ENCODE measurements at places on chromosomes 1 and 21.
A peak's percentile ranks its signal among the peaks of the same experiment; 100 is the strongest.

GRCh38 chr1:201383647-201384405 is 6.3 kb upstream of the TNNT2 start:
- no peak for DNase-seq

DNA sequence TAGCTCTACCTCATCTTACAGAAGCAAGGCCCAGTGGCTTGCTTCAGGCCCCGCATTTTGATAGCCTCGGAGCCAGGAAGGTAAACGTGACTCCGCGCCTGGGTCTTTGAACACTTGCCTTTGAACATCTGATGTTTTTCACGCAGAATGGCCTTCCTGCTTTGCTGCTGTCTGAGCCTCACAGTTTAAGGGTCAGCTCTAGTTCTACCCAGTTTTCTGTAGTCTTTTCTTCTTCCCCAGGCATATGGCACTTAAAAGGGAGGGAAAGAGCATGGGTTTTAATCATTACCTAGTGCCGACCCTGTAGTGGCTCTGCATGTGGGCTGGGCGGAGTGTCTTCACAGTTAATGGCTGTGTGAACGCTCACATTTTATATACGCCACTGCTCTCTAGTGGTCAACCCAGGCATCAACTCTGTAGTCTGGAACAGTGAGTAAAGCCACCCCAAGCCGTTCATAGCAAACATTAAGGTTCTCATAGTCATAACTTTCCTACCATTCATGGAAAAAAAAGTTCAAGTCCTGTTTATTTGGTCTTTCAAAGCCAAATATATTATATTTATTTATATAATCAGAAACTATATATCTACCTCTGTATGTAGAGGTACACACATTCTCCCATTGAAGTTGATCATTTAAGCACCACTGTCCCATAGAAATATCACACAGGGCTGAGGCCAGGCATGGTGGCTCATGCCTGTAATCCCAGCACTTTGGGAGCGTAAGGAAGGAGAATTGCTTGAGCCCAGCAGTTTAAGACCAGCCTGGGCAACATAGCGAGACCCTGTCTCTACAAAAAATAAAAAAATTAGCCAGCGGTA is 78.1 kb downstream of the IER5 start:
- peak; percentile 78 for DNase-seq

DNA sequence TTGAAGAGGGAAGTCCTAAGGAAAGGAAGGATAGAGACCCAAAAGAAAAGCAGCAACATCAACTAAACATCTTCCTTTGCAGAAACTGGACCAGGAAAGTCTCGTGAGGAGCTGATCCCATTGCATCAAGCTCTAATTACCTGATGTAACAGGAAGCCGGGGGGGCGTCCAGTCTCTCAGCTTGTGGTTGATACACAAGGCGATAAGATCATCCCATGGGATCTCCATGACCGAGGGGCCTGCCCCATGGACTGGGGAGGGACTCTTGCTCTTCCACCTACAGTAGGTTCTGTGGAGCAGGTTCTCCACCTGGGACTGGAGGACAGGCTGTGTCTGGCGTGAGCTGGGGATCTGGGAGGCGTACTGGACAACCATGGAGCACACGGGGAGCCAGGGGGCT is 14.8 kb upstream of the LSS start:
- DNase-seq = no peak

GRCh38 chr1:159408862-159409400 is 23.1 kb upstream of the OR10J4 start:
- no peak for DNase-seq

GRCh38 chr1:56644064-56644918 is 823 bp upstream of the PRKAA2 start:
- DNase-seq = no peak

- DNase-seq = no peak
These were observed 13.3 kb downstream of the AKNAD1 start for GRCh38 chr1:108843390-108844137.

DNA sequence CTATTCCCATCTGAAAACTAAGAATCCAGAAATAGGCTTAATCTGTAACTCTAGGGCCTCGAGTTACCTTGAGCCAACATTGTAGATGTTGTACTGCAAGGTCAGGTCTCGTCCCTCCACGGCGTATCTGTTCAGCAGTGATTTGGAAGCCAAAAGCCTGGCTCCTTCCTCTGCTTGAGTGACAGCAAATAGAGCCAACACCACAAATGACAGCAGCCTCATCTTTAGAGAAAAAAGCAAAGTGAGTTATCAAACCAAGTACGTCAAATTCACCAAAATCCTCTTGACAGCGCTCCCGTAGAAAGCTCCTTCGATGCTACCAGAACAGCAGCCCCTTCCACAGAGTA is 832 bp downstream of the SSR2 start:
- no peak for DNase-seq

DNA sequence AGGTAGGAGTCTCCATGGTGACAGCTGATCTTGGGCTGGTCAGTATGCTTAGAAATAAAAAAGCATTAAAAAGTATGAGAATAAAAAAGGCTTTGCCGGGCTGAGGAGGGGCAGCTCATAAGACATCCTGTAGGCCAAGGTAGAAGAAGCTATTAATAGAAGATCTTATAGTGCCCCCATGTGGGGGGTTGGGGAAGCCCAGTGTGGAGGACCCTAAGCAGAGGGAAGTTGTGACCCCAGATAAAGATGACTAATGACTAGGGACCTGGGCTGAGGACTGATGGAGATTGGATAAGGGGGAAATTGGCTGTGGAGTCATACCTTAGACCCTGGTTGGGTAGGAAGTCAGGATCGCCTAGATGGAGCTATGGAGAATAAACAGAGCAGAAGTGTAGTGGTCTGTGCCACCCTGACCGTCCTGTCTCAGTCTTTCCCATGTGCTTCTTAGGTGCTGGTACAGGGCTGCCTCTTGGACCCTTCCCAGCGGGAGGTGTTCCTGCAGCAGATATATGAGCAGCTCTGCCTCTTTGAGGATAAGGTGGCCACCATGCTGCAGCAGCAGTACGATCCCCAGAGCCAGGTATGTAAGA is 25.0 kb downstream of the SZT2 start:
- peak; percentile 39 for DNase-seq

- DNase-seq = no peak
These were observed 11.4 kb downstream of the ZBTB48 start for GRCh38 chr1:6591222-6591621.

GRCh38 chr1:147478521-147478920 is 62.8 kb upstream of the BCL9 start:
- no peak for DNase-seq

DNA sequence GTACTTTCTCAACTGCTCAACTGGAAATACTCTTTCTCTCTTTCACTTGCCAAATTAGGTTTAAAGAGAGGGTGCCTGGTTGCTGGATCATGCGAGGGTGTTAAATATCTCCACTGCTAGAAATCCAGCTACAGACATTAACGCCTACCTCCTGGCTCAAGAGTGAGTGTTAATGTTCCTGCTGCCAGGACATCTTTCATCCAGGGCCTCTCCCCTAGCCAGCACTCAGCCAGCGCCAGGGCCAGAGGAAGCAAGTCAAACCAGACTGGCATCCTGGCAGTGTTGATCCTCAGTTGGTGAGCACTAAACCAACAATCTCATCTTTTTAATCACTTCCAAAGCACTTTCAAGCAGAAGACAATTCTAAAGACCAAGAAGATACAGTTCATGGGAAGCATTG is 92.9 kb upstream of the BARHL2 start:
- DNase-seq = no peak

DNA sequence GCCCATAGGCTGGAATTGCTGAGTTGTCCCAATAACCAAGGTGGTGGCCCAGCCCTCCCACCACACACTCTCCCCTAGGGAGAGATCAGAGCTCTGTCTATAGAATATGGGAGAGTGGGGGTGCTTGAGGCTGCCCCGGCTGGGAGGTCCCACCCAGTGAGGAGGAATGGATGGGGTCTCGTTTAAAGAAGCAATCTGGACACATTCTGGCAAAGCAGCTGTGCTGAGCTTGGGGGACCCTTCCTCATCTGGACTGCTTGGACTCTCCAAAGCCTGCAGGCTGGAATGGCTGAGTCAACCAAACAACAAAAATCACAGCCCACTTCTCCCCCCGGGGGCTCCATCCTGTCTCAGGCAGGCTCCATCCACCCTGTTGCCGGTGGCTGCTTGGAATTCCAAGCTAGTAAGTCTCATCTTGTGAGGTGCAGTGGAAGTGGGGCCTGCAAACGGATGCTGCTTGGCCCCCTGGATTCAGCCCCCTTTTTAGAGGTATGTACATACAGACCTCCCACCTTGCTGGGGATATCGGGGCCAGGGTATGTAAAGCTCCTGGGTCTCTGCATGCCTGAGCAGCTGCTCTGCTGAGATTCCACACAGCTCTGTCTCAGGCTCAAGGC is 67.1 kb upstream of the FAM78B start:
- no peak for DNase-seq

DNA sequence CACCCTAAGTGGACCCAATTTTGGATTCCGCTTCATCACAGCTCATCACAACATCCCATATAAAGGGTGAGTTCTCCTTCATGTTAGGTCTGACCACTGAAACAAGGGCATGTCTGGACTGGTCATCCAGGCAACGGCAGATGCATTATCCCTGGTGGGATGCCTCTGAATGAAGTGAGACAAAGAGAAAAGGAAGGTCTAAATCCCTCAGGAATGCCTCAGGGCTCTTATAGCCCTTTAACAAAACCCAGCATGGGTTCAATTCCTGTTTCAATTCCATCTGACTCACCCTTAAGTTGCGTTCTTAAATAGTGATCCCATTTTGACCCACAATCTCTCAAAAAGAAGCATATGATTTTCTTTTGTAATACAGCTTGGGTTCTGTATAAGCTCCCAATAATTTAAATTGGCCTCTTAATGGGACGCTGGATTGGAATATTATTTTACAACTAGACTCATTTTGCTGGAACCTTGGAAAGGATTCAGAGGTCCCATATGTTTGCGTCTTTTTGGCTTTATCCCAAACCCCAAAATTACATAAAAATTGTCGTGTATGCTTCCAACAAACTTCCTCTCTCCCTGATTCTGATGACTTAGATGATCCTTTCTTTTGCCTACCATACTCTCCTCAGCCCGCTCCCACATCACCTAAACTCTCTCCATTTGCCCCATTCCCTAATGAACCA is 287.4 kb upstream of the ZP4 start:
- DNase-seq = no peak

Measured in stimulated activated CD4-positive, alpha-beta T cell treated with anti-CD3 and anti-CD28 coated beads, Interleukin-1b, Interleukin-23, amount 100 ng/mL, for 48 hours (primary cell).